ENCODE measurements at places on chromosomes 2 and 18.

GRCh38 chr2:43515807-43516497 lies 79.9 kb downstream of the THADA start:
- DNase-seq = no peak

GRCh38 chr2:216632952-216633615 lies at the start of gene IGFBP2:
IGFBP2 (plus strand) TSS chr2:216633420; CDS start chr2:216633524, 104 bp downstream.
- DNase-seq = no peak

GRCh38 chr18:55302167-55302833 lies 285.7 kb downstream of the TCF4 start:
- DNase-seq = no peak

DNA sequence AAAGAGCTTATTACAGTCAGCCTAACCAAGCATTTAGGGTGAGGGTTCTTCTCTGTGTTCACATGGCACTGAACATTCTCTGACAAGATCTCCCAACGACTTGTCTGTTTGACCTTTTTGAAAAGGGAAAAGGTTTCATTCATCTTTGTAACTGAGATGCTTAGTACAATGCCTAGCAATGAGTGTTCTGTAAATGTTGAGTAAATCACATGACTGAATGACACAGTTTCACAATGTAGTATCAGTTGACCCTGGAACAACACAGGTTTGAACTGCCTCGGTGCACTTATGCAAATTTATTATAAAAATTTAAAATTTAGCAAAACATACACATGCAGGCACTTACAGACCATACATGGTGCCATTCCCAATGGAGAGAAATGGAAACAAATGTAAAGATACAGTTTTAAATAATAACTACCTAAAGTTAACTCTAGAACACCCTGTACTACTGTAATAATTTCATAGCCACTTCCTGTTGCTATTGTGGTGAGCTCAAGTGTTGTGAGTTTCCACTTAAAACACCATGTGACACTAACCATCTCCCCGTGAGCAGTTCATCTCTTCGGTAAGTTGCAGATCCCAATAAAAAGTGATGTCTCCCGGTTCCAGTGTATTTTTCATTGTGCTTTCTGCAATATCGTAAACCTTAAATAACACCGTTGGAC lies 34.1 kb upstream of the VWC2L start:
- no peak for DNase-seq

GRCh38 chr2:140014204-140014546 lies 1234.0 kb upstream of the NXPH2 start:
- DNase-seq = no peak

GRCh38 chr2:232931636-232932035 lies 61.6 kb downstream of the SNORC start:
- DNase-seq = no peak

- no peak for DNase-seq
Measured at GRCh38 chr2:65666156-65666725, 233.8 kb upstream of the SPRED2 start.

DNA sequence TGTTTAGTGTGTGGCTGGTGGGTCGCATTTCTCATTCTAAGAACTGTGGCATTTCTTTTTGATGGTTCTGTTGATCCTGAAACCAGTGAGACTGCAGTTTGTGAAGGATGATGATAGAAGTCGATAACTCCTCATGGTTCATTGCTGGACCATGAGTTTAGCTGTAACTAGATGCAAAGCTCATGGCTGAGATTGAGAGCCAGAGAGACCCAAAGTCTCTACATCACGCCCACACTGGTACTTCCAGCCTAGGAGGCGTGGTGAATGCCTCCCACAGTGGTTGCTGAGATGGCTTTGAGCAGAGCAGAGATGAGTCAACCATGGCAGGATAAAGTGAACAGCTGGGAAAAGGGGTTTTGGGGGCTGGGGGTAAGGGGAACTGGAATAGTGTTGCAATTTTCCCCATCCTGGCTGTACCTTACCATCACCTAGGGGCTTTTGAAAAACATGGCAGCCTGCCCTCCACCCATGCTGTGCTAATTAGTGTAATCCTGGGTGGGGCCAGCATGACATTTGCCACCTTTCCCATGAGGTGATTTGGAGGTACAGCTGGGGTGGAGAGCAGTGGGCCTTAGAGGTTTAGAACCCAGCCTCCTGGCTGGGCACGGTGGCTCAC lies 24.1 kb downstream of the INPP4A start:
- no peak for DNase-seq

GRCh38 chr2:13308989-13309388 lies 592.3 kb downstream of the TRIB2 start:
- no peak for DNase-seq

DNA sequence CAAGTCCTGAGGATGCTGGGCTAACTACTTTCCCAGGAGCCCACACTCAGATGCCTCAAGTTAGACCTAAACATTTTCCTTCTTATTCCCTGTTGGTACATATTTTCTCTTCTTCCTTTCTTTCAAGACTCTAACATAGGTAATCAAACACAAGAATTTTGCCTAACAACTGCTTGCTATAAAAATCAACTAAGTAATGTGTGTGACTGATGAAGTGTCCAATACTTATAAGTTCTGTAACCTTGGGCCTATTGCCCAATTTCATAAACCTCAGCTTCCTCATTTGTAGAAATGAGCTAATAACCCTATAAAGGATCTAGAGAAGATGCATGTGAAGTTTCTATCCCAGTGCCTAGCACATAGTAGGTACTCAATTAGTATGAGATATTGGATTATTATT lies 31.6 kb upstream of the PIK3C3 start:
- no peak for DNase-seq

DNA sequence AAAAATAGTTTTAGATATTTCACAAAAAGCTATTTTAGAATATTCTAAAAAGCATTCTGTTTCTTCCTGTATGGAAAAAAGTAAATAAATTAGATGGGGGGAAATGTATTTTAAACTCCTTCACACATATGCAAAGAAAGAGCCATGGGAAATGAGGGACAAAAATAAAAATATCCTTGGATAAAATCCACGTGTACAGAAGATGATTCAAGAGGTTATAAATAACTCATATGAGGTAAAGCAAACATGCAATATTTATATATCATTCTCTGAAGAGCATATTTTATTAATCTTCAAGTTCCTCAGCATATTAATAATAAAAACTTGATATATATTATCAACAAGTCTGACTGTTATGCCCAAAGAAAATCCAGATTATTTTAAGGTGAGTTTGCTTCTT lies 8.8 kb upstream of the GFPT1 start:
- DNase-seq = no peak

GRCh38 chr2:146461068-146461467 lies 1383.8 kb upstream of the ACVR2A start:
- no peak for DNase-seq

GRCh38 chr2:231469583-231469950 lies 5.3 kb upstream of the NCL start:
- no peak for DNase-seq

DNA sequence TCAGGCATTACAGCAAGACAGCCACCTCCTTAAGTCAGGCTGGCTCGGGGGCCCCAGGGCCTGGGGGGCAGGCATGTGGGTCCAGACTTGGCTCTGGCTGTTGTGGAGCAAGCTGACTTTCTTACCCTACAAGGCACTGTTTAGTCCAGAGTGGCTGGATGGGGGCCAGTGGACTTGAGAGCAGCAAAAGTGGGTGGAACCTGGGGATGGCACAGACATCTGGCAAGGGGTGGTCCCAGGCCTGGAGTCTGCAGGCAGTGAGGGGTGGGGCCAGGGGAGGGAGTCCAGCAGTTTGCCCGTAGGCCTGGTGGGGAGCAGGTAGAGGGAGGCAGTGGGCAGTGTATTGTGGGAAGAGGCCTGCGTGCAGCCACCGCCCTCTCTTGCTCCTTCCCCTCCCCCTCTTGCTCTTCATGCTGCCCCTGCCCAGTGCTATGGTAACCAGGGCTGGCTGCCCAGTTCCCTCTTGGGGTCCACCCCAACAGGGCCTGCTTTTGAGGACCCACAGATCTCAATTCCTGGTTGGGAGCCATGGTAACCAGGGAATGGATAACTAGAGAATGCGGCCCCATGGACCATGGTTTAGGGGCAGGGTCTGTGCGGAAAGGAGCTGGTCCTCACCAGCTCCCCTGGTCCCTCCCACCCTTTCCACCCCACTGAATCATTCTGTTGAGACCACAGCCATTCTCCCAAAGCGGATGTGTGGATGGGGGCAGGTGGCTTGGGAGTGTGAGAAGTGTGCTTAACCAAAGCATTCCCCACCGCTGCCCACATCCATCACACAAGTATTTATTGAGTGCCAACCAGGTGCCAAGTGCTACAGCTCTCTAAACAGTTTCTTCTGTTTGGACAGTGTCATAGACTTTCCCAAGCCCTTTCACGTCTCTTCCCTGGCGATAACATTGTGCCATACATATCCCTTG lies 19.3 kb downstream of the SPEG start:
- DNase-seq = peak; percentile 19

DNA sequence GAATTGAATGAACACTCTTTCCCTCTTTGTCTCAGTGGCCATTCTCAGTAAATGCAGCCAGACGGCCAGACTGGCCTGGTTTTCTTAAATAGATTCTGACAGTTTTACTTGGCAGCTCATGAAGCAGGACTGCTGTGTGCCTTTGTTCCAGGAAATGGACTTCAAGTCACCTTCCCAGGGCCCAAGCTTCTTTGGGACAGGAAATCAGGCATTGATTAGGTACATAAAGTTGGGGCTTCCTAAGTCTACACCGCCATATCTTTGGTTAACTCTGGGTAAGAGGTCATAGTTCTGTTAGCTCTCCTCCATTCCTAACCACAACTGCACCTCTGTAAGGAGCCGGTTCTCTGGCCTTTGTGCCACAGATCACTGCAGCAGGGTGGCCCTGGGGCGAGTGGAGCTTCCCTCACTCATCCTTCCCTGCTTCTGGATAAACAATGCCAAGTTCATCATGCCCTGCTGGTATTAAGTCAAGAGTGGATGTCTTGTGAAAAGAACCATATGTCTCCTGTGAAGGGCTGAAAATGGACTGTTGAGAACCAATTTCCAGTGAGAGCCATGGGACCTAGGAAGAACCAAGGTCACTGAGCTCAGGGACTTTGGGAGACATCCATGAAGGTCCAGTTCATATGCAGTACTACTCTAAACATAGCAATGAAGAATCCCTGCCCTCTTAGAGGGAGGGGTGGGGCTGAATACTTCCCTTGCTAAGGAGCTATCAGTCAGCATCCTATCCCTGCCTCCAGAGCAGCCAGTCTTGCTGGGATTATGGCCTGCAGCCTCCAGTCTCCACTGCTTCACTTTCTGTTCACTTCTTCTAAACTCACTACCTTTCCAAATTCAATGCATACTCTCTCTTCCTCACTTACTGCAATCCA lies 122.6 kb upstream of the XPO1 start:
- no peak for DNase-seq

DNA sequence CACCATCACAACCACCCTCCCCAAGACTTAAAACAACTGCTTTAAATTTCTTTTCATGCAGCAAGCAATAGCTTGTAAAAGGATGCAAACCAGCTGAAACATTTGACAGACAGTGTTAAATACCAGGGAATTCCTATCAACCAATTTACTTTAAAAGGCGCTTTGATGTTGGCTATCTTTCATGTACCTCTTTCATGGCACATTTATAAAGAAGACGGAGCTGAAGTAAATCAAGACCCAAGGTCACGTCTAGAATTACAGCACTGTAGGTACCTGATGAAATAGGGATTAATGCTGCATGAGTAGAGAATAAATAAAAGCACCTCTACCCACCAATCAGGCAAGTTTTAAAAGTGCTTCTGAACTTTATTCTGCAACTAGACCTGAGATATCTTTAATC lies 78.9 kb downstream of the SRBD1 start:
- no peak for DNase-seq

- no peak for DNase-seq
Measured at GRCh38 chr2:183996825-183997793, 601.2 kb upstream of the ZNF804A start.

GRCh38 chr18:54169431-54170403 lies 54.8 kb downstream of the MBD2 start:
- DNase-seq = no peak

GRCh38 chr18:48803518-48803917 lies 147.2 kb downstream of the SMAD7 start:
- no peak for DNase-seq

- no peak for DNase-seq
Measured at GRCh38 chr2:186303091-186303490, 183.0 kb upstream of the ZC3H15 start.

GRCh38 chr2:134671513-134671912 lies 47.3 kb downstream of the TMEM163 start:
- DNase-seq = no peak

DNA sequence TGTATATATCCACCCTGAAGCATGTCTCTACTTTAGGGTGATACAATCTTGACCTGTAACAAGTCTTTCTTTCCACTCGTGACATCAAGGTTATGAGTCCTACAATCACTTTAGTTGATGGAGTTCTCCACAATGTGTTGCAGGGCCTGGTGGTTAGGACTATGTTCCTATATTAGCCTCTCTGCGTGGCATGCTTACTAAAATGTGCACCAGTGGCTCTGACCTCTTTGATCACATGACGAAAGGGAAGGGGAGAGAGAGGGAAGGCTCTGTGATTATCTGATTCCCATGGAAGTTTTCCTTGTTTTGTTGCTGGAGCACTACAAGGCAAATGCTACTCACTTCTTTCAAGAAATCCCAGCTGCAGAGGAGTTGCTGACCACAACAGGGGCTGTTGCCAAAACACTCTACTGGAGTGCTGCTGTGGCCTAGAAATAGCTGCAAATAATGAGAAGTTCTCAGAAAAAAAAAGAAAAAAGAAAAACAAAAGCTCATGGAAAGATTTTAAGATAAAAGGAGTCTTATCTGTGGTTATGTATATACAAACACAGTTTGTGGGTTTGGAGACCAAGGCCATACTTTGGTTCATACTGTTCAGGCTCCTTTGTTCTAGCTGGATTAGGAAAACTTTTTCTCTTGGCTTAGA lies 272.8 kb upstream of the MMADHC start:
- no peak for DNase-seq

GRCh38 chr2:161913865-161914264 lies 160.2 kb downstream of the DPP4 start:
- DNase-seq = no peak

DNA sequence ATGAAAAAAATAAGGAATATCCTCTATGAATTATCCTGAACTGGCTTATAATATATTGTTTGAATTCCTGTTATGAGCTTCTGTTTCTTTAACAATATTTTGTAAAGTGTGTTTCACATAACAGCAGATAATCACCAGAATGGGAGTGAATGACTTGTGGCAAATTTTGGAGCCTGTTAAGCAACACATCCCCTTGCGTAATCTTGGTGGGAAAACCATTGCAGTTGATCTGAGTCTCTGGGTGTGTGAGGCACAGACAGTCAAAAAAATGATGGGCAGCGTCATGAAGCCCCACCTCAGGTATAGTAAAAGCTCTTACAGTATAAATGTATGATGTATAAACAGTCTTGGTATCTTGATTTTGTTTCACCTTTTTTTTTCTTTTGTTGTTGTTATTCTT lies 5.9 kb downstream of the GEN1 start:
- DNase-seq = no peak

- DNase-seq = no peak
Measured at GRCh38 chr2:145682546-145683157, 1162.7 kb upstream of the ZEB2 start.
